ENCODE measurements at places on chromosomes 2 and 18.
A peak's percentile ranks its signal among the peaks of the same experiment; 100 is the strongest.

DNA sequence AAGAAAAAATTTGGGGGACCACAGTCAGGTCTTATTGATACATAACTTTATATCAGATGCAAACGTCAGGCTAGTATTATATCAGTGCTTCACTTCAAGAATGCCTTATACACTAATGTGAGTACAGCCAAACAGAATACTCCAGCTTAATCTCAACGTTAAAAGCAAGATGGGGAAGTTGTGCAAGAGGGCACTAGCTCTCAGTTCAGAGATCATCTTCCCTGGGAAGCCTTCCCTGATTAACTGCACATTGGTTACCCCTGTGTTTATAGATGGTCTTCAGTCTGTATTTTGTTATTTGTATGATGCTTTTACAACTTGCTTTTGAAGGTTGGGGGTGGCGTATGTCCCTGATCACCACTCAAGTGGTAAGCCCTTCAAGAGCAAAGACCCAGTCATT lies 11.4 kb downstream of the EPAS1 start:
- H3K36me3 ChIP-seq = no peaks in the 10 kb centered on the region
- H3K27ac ChIP-seq = no peak overlapping the region
- no peak for DNase-seq
- H3K4me3 ChIP-seq = no peak overlapping the region

- no peak for DNase-seq
- no peaks in the 10 kb centered on the region for H3K4me1 ChIP-seq
- peaks cover 1% of the 10 kb centered on the region for H3K36me3 ChIP-seq
Observed at GRCh38 chr2:72570413-72570812, 255.4 kb downstream of the EXOC6B start.

DNA sequence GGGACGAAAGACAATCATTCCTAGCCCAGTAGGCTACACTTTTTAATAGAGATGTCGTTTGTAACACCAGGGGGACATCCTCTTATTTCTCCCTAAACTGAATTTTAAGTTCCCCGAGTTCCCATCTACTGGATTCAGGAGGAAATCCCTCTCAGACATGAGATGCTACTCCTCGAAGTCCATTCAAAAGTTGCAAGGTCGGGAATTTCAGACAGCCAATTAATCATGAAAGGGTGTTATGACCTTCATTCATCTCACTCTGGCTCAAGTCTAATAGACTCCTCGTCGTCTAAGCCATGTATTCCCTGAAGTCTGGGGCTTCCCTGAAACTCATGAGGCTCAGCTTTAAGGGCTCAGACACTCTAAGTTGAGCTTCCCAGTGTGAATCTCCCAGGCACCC lies 1.2 kb upstream of the DSC3 start:
- H3K4me3 ChIP-seq = no peak overlapping the region
- H3K4me1 ChIP-seq = peaks cover 8% of the 10 kb centered on the region
- no peak overlapping the region for H3K27ac ChIP-seq
- peaks cover 44% of the 10 kb centered on the region for H3K27me3 ChIP-seq

- no peaks in the 10 kb centered on the region for H3K36me3 ChIP-seq
- no peak overlapping the region for H3K27ac ChIP-seq
- no peak overlapping the region for H3K4me3 ChIP-seq
- no peaks in the 10 kb centered on the region for H3K27me3 ChIP-seq
- H3K4me1 ChIP-seq = no peaks in the 10 kb centered on the region
Observed at GRCh38 chr2:20169796-20170703, 54.9 kb downstream of the SDC1 start.

- no peak overlapping the region for H3K4me3 ChIP-seq
- H3K4me1 ChIP-seq = no peaks in the 10 kb centered on the region
- DNase-seq = no peak
- no peak overlapping the region for H3K27ac ChIP-seq
Observed at GRCh38 chr2:166841152-166841551, 47.1 kb upstream of the XIRP2 start.

GRCh38 chr2:42984081-42984480 lies 191.7 kb upstream of the HAAO start:
- H3K4me1 ChIP-seq = no peaks in the 10 kb centered on the region
- no peaks in the 10 kb centered on the region for H3K36me3 ChIP-seq
- no peaks in the 10 kb centered on the region for H3K27me3 ChIP-seq
- no peak overlapping the region for H3K27ac ChIP-seq

- no peaks in the 10 kb centered on the region for H3K36me3 ChIP-seq
- H3K4me3 ChIP-seq = no peak overlapping the region
- no peak overlapping the region for H3K27ac ChIP-seq
- H3K4me1 ChIP-seq = no peaks in the 10 kb centered on the region
- no peaks in the 10 kb centered on the region for H3K27me3 ChIP-seq
Observed at GRCh38 chr18:69349912-69350597, 50.6 kb upstream of the DOK6 start.

DNA sequence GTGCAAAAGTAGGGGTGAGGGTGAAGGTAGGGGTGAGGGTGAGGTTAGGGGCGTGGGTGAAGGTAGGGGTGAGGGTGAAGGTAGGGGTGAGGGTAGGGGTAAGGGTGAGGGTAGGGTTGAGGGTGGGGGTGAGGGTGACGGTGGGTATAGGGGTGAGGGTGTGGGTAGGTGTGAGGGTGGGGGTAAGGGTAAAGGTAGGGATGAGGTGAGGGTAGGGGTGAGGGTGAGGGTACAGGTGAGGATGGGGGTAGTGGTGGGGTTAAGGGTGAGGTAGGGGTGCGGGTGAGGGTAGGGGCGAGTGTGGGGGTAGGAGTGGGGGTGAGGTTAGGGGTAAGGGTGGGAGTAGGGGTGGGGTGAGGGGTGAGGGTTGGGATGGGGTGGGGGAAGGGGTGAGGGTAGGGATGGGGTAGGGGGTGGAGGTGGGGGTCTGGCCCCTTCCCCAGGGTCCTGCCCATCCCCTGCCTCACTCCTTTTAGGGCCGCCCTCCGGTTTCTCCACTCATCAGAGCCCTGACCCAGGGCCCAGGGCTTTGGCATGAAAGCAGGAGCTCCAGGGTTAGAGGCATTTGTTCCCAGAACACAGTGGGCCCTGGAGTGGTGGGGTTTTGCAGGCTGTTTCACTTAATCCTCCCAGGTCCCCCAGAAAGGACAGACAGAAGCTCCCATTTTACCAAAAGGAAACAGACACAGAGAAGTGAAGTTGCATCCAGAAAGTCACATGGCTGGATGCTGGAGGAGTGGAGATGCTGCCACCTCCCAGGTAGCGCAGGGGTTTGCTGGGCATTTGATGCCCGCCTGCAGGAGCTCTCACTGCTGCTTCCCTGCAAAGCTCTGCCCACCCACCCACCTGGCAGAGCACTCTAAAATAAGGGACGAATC lies 26.9 kb downstream of the SNORC start:
- DNase-seq = no peak
- H3K27ac ChIP-seq = no peak overlapping the region
- H3K27me3 ChIP-seq = peaks cover 10% of the 10 kb centered on the region
- H3K4me3 ChIP-seq = peak overlapping the region; percentile 9

- H3K27ac ChIP-seq = peak overlapping the region; percentile 43
- no peak for DNase-seq
- H3K4me1 ChIP-seq = peaks cover 24% of the 10 kb centered on the region
- H3K36me3 ChIP-seq = no peaks in the 10 kb centered on the region
- H3K27me3 ChIP-seq = no peaks in the 10 kb centered on the region
Observed at GRCh38 chr2:219123356-219124135, 37.1 kb downstream of the NHEJ1 start.

GRCh38 chr18:79625195-79625923 lies 54.2 kb upstream of the CTDP1 start:
- H3K4me3 ChIP-seq = no peak overlapping the region
- H3K36me3 ChIP-seq = no peaks in the 10 kb centered on the region
- no peak for DNase-seq
- peaks cover 19% of the 10 kb centered on the region for H3K4me1 ChIP-seq
- peak overlapping the region; percentile 54 for H3K27ac ChIP-seq

DNA sequence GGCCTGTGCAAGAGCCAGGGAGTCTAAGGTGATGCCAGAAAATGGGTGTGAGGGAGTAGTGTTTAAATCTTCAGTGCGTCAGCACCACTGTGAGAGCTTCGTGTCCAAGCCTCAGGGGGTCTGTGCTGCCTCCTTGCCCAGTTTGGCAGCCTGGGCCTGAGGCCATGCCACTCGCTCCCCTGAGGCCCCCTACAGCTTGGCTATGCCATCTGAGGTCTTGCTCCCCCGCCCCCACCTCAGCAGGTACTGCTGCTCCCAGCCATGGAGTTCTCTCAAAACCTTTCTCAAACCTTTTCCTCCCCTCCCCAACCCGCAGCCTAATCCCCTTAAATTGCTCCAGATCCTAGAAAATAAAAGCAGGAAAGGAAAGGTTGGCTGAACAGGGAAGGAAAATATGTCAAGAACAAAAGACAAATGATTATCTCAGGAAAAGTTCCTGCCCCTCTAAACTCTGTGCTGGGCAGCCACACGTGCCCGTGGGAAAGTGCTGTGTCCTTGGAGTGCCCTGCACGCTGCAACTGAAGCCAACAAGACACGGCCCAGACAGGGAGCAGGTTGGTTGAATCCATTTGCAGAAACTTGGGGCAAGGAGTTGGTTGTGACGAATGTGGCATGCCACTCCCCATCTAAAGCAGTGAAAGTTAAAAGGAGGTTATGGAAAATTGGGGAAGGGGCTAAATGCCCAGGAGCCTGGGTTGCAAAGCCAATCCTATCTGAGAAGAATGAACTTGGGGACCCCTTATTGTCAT lies 61.2 kb downstream of the ATOH8 start:
- no peak overlapping the region for H3K4me3 ChIP-seq
- DNase-seq = no peak
- H3K36me3 ChIP-seq = no peaks in the 10 kb centered on the region
- H3K4me1 ChIP-seq = no peaks in the 10 kb centered on the region

GRCh38 chr2:210366675-210367080 lies 51.7 kb upstream of the MYL1 start:
- no peaks in the 10 kb centered on the region for H3K36me3 ChIP-seq
- no peaks in the 10 kb centered on the region for H3K27me3 ChIP-seq
- no peak for DNase-seq
- no peaks in the 10 kb centered on the region for H3K4me1 ChIP-seq
- H3K4me3 ChIP-seq = no peak overlapping the region

Data from activated naive CD8-positive, alpha-beta T cell treated with anti-CD3 and anti-CD28 coated beads, Interleukin-2, amount 50 U/mL, for 24 hours (primary cell).